ENCODE measurements at places on chromosomes 13 and 19.

- DNase-seq: no peak
These were observed 790 bp upstream of the SUGT1 start for GRCh38 chr13:52651897-52652195.

DNA sequence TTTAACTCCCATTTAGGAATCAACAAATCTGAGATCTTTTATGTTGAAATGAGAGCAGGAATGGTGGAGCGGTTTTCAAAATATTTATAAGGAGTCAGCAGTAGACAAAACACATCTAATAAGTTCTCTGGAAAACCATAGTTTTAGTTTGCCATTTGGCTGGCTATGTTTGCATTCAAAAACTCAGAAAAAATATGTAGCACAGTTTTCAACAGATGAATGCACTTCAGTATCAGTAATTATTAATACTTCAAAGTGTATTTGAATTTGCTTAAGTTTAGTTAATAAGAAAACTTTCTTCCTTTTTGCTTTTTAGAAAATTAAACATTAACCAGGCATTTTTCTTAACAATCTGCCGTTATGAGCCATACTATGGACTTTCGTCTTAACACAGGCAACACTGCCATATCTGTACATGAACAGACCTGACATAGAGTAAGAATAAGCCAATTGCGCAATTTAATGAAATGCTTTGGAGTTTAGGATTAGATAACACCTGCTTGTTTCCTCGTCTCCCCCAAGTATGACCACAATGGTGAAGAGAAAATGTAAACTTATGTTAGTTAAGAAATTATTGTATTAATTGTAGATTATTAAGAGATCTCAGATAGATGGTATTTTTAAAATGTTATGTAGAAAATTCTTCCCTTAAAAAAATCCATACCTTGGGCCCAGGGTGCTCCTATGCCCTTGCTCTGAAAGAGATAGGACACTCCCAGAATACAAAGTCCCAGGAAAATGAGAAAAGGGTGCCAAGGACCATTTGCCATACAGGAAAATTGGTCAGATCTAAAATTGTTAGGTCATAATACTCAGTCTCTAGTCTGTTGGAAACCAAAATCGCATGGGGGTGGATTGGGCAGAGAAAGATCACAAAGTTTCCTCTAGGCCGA, 552.3 kb upstream of the ARGLU1 start:
- no peak for DNase-seq

DNA sequence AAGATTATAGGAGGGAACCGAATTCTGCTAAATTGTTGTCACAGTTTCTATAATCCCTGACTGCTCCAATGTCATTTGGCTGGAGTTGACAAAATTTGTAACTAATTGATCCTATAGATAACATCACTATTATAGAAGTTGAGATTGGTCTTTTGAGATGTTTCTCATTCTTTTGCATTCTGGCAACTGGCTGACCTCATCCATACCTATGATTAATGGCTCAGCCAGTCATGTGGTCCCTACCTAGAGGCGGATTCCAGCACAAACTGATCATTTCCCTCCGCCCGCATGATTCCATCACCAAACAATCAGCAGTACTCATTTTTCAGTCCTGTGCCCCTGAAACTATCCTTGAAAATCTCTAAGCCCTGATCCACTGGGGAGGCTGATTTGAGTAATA, 4.2 kb downstream of the PSG2 start:
- no peak for DNase-seq

- DNase-seq: no peak
These were observed 369.9 kb upstream of the SLC10A2 start for GRCh38 chr13:103436057-103436654.

- no peak for DNase-seq
These were observed 20.7 kb downstream of the ZNF575 start for GRCh38 chr19:43553656-43554055.

DNA sequence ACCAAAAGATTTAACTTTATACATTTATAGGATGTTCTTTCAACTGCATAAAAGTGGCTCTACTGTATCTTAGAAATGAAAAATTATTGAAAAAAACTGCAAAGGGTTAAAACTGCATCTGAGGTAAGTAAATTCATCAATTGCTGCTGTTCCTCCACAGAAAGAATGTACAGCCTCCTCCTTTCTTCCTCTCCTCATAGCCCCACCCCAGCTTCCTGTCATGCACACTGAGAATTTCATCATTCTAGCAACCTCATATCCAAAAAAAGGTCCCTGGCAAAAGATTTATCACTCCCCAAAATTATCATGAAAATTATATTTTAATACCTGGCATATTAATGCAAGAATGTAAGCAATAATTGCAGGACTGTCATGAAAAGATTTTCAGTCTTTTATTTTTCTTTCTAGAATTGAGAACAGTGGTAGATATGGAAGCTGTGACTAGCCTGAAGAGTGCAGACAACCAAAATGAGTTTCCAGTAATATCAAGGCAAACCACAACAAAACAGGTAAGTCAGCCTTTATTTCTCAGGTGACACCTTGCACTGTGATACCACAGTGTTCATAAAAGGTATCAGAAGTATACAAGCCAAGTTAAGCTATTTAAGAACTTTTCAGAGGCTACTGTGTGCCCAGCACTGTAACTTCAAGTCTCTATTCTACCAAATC, 110.8 kb downstream of the SUCLA2 start:
- no peak for DNase-seq

DNA sequence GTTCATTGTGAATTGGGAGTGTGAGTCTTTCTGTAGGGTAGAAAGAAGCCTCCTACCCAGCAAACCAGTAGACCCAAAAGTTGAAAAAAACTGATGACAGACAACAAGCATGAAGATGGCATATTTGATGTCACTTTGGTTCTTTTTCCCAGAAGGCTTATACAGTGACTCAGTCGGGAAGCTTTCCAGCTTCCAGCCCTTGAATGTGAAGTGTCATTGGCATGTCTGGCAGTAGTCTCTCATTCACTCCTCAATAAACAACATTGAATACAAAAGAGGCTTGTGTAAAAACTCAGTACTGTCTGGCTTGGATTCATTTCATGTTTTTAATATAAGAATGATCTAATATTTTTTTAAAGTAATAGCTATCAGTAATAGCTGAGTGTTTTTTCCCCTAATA, 68.7 kb downstream of the IPO5 start:
- DNase-seq: no peak

DNA sequence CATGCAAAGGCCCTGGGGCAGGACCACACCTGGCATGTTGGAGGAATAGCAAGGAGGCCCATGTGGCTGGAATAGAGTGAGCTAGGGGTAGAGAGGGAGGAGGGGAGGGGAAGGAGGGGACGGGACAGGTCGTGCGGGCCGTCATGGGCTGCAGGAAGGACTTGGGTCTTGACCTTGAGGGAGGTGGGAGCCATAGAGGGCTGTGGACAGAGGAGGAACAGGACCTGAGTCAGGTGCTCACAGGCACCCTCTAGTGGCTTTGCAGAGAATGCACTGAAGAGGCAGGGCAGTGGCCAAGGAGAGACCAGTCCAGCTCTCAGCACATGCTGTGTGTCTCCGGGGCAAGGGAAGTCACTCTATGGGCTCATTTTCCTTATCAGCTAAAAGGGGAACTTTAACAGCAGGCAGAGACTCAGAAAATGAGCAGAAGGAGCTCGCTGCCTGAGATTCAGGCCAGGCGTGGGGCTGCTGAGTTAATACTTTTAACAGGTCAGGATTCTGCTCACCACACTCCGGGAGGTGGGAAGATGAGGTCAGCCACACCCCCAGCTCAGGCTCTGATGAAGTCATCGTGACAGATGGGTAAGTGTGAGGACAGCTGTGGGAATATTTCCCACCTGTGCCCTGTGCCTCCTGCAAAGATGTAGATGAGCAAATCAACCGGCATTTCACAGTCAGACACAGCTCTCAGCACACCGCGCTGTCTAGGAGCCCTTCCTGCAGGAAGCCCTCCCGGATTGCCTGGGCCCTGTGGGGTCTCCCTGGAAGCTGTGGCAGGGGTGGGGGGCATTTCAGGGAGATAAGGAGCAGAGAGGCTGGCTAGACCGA, 6.0 kb upstream of the TNFAIP8L1 start:
- peak; percentile 62 for DNase-seq

DNA sequence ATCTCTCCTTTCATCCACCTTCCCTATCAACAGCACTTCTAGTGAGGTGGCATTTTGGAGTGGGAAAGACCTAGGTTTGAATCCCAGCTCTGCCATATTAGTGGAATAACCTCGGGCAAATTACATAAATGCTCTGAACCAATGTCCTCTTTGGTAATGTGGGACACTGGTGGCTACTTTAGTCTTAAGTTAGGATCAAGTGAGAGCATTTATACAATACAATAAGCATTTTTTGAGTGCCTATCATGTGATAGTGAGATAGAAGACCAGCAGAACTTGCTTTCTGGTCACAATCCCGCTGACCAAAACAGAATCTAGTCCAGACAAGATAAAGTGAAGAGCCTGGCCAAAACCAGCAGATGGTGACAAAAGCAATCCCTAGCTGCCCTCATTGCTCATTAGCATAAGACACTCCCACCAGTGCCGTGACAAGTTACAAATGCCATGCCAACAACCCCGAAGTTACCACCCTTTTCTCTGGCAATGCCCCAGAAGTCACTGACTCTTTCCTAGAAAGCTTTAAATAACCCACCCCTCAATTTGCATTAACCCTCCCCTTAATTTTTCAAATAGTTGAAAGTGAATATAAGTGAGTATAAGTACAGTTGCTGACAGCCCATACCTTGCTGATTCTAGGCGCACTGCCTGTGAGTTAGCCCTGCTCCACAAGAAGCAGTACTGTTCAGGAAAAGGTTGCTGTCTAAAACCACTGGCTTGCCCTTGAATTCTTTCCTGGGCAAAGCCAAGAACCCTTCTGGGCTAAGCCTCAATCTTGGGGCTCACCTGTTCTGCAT, 28.9 kb upstream of the KPNA3 start:
- no peak for DNase-seq

- no peak for DNase-seq
These were observed 15.4 kb upstream of the ESD start for GRCh38 chr13:46812301-46812797.

DNA sequence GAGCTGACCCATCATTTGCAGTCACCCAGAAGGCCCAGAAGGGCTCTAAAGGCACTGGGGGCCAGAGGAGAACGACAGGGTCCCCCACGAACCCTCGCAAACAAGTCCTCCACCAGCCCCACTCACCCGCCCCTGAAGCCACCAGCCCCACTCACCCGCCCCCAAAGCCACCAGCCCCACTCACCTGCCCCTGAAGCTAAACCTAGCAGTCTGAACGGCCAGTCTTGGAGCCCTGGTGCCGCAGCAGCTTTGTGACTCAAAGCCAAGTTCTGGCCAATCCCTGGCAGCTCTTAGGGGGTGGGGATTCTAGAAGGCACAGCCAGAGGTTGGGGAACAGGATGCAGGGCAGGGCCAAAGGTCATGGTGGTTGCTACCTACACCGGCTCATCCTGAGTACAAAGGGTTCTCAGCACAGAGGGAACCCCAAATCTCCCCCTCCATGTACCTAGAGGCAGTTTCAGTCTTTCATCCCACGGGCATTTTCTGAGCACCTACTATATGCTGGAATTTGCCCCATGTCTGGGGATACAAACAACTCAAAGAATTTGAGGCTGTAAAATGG, at the start of gene IQCN:
TSS of gene IQCN (minus strand) at position 234 of the 562 bp plus-strand sequence. CDS start 4,974 bp downstream, outside the sequence.
- DNase-seq: peak; percentile 77

GRCh38 chr13:45792827-45793303, 58.7 kb downstream of the SIAH3 start:
- DNase-seq: no peak

GRCh38 chr19:38727868-38728660, 16.2 kb downstream of the CAPN12 start:
- DNase-seq: peak; percentile 31

- DNase-seq: no peak
These were observed 67.7 kb downstream of the EPSTI1 start for GRCh38 chr13:42924344-42924743.

GRCh38 chr19:38730470-38730730, 13.9 kb downstream of the CAPN12 start:
- peak; percentile 1 for DNase-seq

- peak; percentile 57 for DNase-seq
These were observed 2.8 kb downstream of the S1PR5 start for GRCh38 chr19:10514211-10515145.

GRCh38 chr13:33865945-33866344, 48.0 kb downstream of the RFC3 start:
- no peak for DNase-seq

DNA sequence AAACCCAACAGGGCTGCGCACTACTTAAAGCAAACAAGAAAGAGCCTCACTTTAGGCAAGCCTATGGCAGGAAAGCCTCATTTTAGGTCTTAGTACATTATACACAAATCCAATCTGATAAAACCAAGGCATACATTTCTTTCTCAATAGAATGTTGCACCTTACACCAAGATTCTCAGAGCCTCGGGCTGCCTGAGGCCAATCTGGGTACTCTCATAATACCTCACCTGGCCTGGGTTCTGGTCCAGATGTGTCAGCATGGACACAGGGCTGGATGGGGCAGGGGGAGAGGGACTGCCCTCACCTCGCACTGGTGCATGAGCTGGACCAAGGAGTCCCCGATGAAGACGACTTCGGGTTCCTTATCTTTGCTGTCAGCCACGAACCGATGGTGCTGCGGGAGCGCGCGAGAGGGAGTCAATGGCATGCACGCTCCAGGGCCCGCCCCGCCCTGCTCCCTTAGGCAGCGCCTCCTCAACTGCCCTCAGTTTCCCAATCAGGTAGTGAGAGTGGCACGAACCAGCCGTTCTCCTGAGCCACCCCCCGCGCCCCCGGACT, at the start of gene PRR19:
TSS of gene PRR19 (plus strand) at position 487 of the 558 bp plus-strand sequence. CDS start 7,453 bp downstream, outside the sequence.
- no peak for DNase-seq

GRCh38 chr19:41537789-41538188, 38.2 kb upstream of the CEACAM21 start:
- no peak for DNase-seq

DNA sequence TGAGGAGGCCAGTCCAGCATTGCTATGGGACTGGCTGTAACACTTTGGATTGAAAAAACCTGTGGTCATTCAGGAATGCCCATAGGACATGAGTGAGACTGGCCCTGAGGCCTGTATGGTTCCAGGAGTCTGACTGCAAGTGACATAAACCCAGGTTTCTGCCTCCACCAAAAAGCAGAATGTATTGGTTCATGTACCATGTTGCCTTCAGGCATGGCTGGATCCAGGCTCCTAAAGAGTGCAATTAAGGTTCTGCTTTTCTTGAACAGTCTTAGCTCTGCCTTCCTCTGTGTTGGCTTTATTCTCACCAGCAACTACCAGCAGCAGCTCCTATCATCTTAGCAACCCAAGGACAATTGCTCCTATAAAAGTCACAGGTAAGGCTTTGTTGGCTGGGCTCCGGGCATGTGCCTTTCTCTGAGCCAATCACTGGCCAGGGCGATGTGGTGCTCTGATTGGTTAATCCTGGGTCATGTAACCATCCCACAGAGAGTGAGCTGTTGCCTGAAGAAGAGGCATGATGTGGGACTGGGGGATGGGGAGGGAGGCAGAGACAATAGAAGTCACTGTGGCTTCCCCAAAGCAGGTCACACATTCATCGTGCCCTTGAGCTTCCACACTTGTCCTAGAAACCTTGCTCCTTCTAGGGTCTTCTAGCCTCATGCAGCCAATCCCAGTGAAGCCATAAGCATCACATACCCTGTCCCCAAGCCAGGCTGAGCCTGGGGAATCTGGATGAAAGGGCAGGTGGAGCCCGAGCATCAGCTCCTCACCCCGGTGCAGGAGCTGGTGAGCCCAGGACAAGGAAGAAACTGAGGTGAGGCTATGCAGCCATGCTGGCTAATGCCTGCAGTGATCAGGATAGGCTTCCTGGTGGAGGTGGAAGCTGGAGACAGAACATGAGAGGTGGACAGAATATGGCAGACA, 123.9 kb downstream of the URI1 start:
- no peak for DNase-seq
